CD4-positive, alpha-beta T cell treated with Interleukin-1 beta for 1 hour (primary cell): ENCODE measurements at places on chromosomes 5 and 9.

DNA sequence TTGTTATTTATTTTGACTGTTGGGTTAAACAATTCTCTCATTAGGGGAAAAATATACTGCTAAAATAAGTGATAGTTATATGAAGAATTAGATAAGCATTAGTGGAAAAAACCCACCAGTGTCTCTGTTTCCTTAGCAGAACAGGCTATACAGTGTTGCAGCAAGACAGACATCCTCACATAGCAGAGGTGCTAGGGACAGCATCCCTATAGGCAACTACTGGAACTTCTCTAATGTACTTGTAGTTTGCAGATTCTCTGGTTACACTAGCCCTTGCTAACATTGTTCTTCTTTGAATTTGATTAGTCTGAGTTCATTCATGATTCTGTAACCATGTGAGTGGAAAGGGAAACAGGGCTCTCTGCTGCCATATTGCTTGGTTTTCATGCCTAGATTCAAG, 661.8 kb upstream of the RGMB start:
- no peak for DNase-seq

GRCh38 chr5:13511442-13511841, 433.0 kb downstream of the DNAH5 start:
- no peak for DNase-seq

DNA sequence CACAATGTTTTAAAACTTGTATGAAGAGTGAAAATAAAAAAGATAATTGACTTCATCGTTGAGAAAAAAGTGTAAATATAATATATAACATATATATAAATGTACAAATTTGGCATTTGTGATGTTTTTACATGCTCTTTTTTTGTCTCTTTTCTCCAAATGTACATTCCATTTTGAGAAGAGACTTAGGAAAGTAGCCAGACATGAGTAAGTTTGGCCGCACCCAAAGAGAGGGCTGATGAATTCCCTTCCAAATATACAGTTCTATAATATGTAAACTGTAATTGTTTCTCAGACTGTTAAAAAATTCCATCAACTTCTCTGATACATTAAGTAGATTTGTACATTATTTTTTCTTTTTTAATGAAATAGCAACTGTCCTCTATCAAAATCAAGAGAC, 193.2 kb upstream of the MAP3K1 start:
- no peak for DNase-seq

DNA sequence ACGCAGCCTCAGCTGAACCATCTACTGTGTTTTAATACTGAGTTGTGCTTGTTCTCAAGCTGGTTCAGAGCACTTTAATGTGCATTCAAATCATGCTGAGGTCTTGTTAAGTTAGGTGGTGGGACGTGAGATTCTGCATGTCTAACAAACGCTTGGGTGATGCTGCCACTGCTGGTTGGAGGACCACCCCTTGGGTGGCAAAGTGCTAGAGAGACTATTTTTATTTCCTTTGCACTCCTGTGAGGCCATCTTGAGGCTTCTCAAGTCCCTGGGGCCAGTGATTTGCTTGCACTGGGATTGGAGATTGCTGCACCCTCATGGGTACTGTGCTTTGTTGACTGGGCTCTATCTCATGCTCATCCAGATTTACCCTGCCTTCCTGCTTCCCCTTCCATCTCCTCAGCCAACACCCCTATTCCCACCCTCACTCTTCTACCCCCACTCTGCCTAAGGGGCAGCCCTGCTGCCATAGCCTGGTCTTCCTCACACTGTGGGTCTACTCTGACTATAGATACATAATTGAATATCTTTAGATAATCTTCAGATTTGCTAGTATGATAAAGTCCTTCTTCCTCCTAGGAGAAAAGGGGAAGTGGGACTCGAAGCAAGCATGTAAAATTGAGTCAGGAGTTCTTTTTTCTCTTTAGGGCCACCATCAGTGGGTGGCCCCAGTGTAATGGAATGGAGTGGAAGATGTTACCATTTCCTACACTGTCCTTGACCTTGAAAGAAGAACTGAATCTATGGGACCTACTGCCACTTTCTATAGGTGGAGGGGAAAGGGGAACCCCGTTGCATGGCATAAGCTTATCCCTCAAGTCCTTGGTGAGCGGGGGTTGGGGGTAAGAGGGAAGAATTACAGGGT, 45.1 kb upstream of the SUB1 start:
- DNase-seq: no peak

DNA sequence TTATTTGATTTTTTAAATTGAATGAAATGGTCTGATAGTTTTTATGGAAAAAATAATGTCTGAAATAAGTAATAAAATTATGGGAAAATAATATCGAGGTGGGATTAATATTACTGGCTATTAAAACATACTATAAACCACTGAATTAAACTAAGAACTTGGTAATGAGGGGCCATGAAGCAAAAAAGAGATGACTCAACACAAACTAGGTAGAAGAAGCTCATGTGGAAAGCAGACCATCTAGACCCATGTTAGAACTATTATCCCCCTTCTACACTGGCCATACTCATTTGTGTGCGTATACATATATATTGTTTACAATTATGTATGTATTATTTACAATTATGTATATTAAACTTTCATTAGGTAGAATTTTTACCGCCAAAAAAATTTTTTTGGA, 8.5 kb upstream of the GPR150 start:
- DNase-seq: no peak

- no peak for DNase-seq
Measured at GRCh38 chr5:67355120-67355713, 158.6 kb upstream of the CD180 start.

DNA sequence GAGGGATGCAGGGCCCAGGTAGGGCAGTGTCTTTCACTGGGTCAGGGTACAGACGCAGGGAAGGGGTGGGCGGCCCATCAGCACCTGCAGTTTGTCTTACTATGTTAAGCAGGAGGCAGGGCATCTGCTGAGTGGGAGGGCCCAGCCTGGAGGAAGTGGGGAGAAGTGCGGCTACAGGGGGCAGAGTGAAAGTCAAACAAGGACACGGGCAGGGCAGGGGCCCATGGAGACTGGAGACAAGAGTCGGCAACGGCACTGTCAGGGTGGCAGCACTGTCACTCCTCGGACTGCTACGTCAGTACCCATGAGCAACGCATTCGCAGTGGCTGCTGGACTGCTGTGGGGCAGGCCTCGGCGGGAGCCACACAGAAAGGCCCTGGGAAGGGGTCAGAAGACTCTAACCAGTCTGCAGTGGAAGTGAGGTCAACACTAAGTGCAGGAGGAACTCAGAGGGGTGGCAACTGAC, 19.7 kb downstream of the CAMSAP1 start:
- DNase-seq: peak; percentile 56

- DNase-seq: no peak
Measured at GRCh38 chr9:136655536-136656182, 7.1 kb upstream of the EGFL7 start.

DNA sequence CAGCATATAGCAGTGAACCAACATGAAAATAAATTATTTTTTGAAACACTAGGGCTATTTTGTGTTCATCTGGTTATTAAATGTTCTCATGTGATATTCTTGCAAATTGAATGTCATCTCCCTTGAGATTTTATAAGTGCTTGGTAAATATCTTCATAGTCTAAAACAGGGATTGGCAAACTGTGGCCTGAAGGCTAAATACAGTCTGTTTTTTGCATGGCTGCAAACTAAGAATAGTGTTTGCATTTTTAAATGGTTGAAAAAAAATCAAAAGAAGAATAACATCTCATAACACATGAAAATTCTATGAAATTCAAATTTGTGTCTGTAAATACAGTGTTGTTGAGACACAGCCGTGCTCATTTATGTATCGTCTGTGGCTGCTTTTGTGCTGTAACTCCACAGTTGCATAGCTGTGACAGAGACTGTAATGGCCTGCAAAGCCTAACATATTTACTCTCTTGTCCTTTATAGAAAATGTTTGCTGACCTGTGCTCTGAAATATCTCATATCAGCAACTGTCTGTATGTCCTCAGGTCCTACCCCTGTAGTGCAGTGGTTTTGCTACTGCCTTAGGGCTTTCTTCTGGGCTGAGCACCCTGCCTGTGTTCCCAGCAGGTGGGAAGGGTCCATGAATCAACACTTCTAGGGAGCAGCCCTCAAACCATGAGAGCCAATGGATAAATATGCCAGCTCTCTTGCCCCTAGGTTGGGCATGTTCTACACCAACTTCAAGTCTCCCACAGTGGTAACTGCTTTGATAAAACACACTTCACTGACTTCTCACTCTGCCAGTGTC, 41.7 kb upstream of the ARRDC3 start:
- DNase-seq: no peak

DNA sequence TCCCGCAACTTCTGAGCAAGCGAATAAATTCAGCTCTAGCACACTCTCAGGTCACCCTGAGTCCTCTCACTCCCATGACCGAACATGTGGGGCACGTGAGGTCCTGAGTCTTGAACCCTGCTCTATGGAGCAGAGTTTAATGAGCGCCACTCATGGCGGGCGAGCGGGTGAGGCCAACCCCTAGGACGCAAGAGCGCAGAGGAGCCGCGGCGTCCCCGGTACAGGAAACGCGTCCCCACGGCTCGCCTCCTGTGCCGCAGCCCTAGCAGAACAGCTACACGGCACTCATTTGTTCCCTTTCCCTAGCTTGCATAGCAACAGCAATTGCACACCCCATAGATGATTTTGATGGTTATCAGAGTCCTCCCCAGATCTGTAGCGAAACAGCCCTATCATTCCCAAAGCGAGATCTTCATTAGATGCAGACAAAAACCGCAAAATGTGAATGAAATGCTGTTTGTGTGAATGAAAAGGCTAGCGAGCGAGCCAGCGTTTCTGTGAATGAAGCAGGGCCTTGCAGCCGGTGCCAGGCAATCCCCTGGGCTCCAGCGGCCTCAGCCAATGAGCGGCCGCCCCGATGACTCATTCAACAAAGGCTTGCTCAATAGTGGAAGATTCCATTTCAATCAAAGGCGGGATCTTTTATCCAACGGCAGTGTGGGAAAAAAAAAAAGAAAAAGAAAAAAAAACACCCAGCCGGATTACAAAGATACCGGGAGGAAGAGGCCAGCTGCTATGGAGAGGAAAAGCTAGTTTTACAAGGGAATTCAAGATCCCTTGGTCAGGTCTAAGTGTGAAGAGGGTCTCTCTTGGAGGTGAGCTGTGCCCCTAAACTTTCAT, 1.5 kb upstream of the SHC3 start:
- peak; percentile 6 for DNase-seq
